Spinal cord (tissue), 10 donors: ENCODE measurements at places on chromosomes 12 and 14. TPM values are rescaled to one million over a fixed set of nuclear protein-coding genes. Genes with fewer than 3 reads are reported as not detected.

Gene GALNT8
- total RNA-seq, result 25.3 TPM

Gene WSCD2
- total RNA-seq, result 6.1 TPM

Gene POU6F1
- 8.8 TPM for total RNA-seq

DNA sequence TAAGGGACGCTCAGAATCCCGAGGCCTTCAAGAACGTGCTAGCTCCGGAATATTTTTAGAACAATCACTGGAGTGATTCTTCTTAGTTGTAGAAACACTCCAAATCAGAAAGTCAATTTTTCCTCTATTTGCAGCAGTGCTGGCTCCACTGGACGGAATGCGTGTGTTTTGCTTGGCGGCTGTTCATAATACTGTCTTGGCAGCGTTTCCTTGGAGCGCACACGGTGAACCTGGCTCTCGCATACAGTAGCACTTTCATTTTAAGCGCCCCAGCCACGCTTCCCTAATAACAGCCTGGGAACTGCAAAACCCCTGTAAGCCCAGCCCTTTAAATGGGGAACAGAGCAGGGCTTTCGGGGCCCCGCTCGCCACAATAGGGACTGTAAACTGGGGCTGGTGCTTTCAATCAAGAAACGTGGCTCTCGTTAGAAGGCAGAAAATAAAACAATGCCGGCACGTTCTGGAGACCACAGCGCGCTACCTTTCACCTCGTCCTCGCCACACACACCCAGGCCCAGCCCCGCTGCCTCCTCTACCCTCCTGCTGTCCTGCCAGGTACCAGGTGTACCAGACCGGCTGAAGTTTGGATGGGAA is 79.9 kb downstream of the BCL11B start:
- peaks cover 68% of the 10 kb centered on the region for H3K4me1 ChIP-seq
- no peaks in the 10 kb centered on the region for H3K36me3 ChIP-seq

DNA sequence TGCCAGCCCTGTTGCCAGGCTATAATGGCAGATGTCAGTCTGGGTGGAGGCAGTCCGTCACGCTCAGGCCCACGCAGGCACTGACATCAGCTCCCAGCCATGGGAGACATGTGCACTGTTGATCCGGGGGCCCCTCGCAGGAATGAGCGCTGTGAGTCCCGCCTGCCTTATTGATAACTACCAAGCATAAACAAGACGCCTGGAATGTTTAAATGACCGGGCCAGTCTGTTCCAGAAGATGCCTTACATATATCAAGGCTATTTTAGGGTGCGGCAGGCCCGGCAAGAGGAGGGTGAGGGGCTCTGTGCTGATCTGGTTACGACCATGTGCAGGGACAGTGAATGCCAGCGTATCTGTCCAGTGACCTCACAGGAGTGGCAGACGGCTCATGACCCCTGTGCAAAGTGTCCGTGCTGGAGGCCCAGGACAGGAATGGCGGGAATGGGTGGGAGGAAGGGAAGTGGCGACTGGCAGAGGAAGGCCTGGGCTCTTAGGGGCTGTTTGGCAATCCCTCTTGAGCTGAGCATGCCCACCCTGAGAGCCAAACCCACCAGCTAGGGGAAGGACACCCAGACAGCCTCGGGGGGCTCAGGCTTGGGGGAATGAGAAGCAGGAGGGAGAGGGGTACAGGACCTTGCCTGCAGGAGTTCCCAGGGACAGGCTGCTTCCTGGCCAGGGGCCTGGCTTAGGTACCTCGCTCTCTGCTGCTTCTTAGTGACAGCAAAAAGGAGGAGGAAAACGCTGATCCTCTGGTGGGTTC is 49.3 kb downstream of the DLK1 start:
- no peaks in the 10 kb centered on the region for H3K36me3 ChIP-seq
- no peaks in the 10 kb centered on the region for H3K27me3 ChIP-seq
- DNase-seq, result no peak
- H3K27ac ChIP-seq, result peak overlapping the region; percentile 74

GRCh38 chr14:72892879-72893635 is 844 bp downstream of the DPF3 start:
- H3K27ac ChIP-seq, result peak overlapping the region; percentile 61
- peaks cover 52% of the 10 kb centered on the region for H3K27me3 ChIP-seq
- H3K36me3 ChIP-seq, result no peaks in the 10 kb centered on the region
